Occipital lobe (tissue), 3 donors: ENCODE measurements at places on chromosomes 7 and 10. TPM values are rescaled to one million over a fixed set of nuclear protein-coding genes. Genes with fewer than 3 reads are reported as not detected.

- DNase-seq, result no peak
Measured at GRCh38 chr7:108196004-108196403, 65.8 kb upstream of the LAMB4 start.

DNA sequence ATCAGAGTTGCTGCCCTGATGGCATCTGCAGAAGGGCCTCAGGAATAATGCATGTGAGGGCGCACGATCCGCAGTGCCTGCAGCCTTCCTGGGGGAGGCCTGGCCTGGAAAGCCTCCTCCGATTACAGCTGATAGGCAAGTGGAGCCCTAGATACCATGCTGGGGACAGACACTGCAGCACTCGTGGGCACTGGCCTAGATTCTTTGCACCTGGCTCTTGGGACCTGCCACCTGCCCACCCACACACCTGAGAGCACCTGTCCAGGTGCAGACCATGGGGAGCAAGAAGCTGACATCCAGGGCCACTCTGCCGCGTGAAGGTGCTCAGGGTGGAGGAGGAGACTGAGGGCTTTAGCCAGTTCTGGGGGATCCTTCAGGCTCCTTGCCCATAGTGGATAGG is 14.8 kb downstream of the YKT6 start:
- DNase-seq, result no peak

GRCh38 chr7:35492451-35493175 is 202.3 kb downstream of the HERPUD2 start:
- DNase-seq, result no peak

DNA sequence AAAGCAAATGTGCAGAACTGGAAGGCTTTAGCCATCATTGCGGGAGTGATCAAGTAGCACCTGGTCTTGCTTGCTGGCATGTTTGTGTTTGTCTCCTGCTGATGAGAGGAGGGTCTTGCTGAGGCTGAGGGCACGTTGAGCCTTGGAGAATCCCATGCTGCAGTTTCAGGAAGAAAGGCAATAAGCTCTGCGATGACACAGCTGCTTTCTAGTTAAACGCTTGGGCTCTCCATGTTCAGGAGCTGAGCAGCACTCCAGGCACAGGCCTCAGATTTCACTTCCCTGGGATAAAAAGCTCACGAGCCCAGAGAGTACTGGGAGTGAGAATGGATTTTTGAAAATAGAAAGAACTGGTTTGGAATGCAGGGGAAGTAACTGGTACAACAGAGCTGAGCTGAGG is 100.8 kb downstream of the LRRC18 start:
- no peak for DNase-seq

DNA sequence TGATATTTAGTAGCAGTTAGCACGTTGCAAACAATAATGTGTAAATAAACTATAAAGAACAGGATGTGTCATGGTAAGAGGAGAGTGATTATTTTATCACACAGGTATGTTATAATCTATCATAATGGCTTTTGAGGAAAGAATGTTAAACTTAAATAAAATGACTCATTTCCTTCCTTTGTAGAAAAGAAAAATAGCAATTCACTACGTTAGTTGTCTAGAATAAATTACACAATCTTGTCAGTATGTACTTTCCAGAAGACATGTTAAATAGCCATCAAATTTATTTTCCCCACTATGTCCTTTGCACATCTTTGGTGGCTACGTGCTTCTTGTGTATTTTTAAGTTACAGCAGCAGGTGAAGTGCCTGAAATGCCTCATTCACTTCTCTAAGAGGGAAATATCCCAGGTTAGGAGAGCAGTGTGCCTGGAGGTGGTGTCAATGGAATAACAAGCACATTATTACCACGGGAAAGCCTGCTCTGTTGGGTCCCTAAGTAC is 133.8 kb downstream of the SEMA3A start:
- DNase-seq, result no peak

DNA sequence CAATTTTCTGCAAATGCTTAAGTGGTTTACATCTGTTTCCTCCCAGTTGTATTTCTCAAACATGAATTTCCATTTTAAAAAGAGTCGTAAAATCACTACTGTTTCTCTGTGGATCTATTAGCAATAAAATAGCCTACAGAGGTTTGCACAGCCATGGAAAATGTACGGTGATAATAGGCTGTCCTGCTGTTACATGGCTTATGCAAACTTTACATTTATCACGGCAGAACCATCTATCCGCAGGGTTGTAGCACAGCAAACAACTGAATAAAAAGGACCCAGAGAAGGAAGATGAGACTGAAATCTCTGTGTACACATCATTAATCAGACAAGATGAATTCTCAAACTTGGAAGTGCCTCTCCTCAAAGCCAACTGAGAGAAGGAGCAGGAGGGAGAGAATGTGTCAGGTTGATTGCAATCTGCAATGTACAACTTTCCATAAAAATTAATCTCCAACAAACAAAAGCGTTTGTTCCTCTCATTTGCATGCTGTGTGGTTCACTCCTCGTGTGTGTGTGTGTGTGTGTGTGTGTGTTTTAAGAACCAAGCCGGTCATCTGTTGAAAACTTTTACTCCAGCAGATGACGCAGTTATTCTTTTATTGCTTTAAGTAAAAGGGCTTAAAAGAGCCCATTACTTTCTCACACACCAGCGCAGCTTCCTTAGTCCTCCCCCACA is 279.3 kb downstream of the SKAP2 start:
- DNase-seq, result no peak

GRCh38 chr7:76506081-76506440 is 4.3 kb upstream of the UPK3B start:
- no peak for DNase-seq

Gene PILRA
- 1.1 TPM for total RNA-seq

Gene CCDC126
- 67.1 TPM for total RNA-seq
